Activated T-helper 2 cell treated with anti-CD3 and anti-CD28 coated beads, Interferon-gamma antibody, Interleukin-2, Interleukin-4, amounts not matched to agents 10 μg/mL and 5 μg/mL and 100 μg/mL, durations not matched to agents 14 hours and 24 hours and 36 hours (primary cell): ENCODE measurements at places on chromosomes 13 and 19.
A peak's percentile ranks its signal among the peaks of the same experiment; 100 is the strongest.

- peak overlapping the region; percentile 98 for H3K4me3 ChIP-seq
- H3K4me1 ChIP-seq, result peaks cover 22% of the 10 kb centered on the region
- no peaks in the 10 kb centered on the region for H3K27me3 ChIP-seq
- peaks cover 31% of the 10 kb centered on the region for H3K36me3 ChIP-seq
These were observed 1.6 kb downstream of the ZNF546 start for GRCh38 chr19:39998501-39998900.

DNA sequence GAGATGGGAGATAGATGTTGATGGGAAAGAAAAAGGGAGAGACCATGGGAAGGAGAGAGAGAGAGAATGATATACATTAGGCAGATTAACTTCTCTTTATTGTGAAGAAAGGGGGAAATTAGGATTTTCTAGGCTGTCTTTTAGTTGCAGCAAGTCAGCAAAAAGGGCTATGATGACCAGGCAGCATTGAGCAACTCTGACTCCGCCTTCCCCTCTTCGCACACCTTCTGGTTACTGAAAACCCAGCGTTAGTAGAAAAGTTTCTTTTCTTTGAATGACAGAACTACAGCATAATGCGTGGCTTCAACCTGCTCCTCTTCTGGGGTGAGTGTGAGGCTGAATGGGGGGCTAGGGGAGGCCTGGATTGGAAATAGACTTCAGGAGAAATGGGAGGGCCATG, at the start of gene ADGRE1:
Gene ADGRE1, plus strand, starts transcription at position 264 of the 400 bp plus-strand sequence. Its CDS starts 30 bp downstream, at position 294.
- H3K36me3 ChIP-seq, result peaks cover 3% of the 10 kb centered on the region
- peaks cover 37% of the 10 kb centered on the region for H3K4me1 ChIP-seq
- H3K27ac ChIP-seq, result no peak within 1 kb of the TSS
- no peak for DNase-seq
- no peaks in the 10 kb centered on the region for H3K27me3 ChIP-seq
- H3K4me3 ChIP-seq, result no peak within 1 kb of the TSS

DNA sequence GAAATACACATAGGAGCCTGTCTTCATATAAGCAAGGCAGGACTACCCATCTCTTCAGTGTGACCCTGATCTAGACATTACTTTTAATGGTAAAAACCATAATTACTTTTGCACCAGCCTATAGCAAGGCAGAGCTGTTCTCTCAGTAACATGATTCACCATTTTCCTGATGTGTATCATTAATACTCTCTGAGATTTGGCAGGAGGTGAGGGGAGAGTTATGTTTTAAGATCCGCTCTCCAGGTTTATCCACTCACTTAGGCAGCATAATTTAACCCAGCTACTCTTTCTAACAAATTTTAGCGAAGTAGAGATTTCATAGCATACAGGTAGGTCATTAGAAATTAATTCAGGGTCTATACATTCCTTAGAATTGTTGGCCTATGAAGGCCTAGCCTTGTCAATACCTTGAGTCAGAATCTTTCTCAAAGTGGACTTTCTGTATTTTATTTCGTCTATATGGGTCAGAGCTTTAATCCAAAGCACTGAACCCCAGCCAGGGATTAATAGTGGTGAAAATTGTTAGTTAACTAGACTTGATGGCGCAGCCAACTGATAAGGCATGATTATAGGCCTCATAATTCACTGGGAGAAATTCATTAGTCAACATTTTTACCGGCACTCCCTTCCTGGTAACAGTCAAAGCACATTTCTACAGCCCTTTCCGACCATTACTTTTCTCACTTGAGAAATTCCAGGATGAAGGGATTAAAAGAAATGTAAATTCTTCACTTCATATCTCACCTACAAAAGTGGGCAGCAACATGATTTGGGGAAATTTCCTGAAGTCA, 955.1 kb downstream of the DIAPH3 start:
- no peak overlapping the region for H3K27ac ChIP-seq
- H3K36me3 ChIP-seq, result no peaks in the 10 kb centered on the region
- H3K27me3 ChIP-seq, result no peaks in the 10 kb centered on the region
- no peak overlapping the region for H3K4me3 ChIP-seq
- no peaks in the 10 kb centered on the region for H3K4me1 ChIP-seq

- H3K27ac ChIP-seq, result no peak overlapping the region
- H3K4me1 ChIP-seq, result peaks cover 36% of the 10 kb centered on the region
- no peaks in the 10 kb centered on the region for H3K27me3 ChIP-seq
- no peaks in the 10 kb centered on the region for H3K36me3 ChIP-seq
- H3K4me3 ChIP-seq, result no peak overlapping the region
These were observed 1.8 kb upstream of the SIGLEC12 start for GRCh38 chr19:51503286-51503817.

DNA sequence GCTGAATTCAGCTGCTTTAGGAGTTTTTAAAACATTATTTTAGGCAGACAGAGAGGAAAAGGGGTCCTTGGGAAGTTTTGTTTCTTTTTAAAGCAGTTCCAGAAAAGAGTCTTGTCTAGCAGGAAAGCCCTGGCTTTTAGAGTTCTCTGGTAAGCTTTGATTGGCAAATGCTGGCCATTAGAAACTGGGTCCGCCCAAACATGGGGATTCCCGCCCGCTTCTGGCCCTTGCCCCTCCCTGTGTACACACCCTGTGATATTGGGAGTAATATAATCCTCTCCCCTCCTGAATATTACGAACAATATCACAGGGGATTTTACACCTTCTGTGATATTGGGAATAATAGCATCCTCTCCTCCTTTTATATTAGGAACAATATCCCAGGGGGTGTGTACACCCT, 58.9 kb downstream of the ERICH4 start:
- H3K27me3 ChIP-seq, result peaks cover 26% of the 10 kb centered on the region
- H3K4me3 ChIP-seq, result no peak overlapping the region
- peaks cover 3% of the 10 kb centered on the region for H3K4me1 ChIP-seq
- H3K27ac ChIP-seq, result no peak overlapping the region
- DNase-seq, result no peak
- no peaks in the 10 kb centered on the region for H3K36me3 ChIP-seq

- peak; percentile 35 for DNase-seq
- no peaks in the 10 kb centered on the region for H3K36me3 ChIP-seq
- no peak within 1 kb of the TSS for H3K27ac ChIP-seq
- peaks cover 3% of the 10 kb centered on the region for H3K4me1 ChIP-seq
- peak within 1 kb of the TSS; percentile 60 for H3K4me3 ChIP-seq
These were observed at the start of gene ZNF229 for GRCh38 chr19:44447916-44448674. Gene ZNF229 (minus strand): TSS chr19:44448472. CDS start chr19:44442847, 5,625 bp downstream.

DNA sequence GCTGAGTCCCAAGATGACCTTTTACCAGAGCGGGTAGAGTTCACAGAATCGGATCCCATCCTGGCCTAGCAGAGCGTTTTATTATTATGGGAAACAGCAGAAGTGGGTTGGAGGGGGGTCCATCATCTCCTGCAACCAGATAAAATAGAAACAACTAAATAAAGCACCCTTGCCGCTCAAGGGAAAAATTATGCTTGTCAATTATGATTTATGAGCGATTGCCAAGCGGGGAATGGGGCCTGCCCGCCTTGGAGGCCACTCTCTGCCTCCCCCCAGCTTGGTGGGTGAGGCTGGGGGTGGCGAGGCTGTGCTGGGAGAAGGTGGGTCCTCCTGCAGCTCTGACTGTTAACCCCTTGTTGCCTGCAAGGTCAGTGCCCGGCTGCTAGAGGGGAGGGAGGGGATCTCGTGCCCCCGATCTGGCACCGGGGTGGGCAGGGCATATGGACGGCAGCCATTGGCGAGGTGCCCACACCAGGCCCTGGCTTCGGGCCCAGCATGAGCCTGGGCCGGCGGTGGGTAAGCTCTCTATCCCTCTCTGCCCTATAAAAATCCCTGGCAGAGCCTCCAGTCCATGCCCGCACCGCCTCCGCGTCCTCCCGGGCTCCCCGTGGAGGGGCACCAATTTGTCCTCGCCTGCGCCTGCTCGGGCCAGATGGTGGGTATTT, 129.1 kb downstream of the URI1 start:
- no peak overlapping the region for H3K27ac ChIP-seq
- no peak overlapping the region for H3K4me3 ChIP-seq
- H3K27me3 ChIP-seq, result no peaks in the 10 kb centered on the region
- H3K36me3 ChIP-seq, result no peaks in the 10 kb centered on the region

- no peaks in the 10 kb centered on the region for H3K27me3 ChIP-seq
- no peaks in the 10 kb centered on the region for H3K36me3 ChIP-seq
- no peak for DNase-seq
- no peaks in the 10 kb centered on the region for H3K4me1 ChIP-seq
These were observed 615.4 kb upstream of the MIR17HG start for GRCh38 chr13:90732049-90732448.
